ENCODE measurements at places on chromosomes 2 and 18. TPM values are rescaled to one million over a fixed set of nuclear protein-coding genes. Genes with fewer than 3 reads are reported as not detected.

Gene TCF23
- total RNA-seq: not detected

Gene FOSL2
- total RNA-seq: 37.3 TPM

Gene KIF1A
- total RNA-seq: under 0.01 TPM

DNA sequence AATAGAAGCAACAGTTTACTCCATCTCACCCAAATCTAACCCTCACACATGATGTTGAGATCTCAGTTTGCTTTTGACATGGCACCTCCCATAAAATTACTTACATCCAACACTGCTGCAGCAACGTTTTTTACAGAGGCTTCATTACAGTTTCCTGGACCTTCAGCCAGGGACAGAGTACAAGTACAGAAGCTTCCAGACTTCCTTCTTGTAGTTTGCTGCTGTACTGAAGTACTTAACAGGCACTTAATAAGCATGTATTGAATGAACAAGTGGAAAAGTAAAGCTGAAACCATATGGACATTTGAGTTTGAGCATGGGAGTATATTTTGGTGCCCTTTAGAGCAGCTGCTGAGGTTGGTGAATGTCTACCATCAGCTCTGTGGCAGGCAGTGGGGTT lies 514.2 kb downstream of the PTPRM start:
- no peak for DNase-seq

DNA sequence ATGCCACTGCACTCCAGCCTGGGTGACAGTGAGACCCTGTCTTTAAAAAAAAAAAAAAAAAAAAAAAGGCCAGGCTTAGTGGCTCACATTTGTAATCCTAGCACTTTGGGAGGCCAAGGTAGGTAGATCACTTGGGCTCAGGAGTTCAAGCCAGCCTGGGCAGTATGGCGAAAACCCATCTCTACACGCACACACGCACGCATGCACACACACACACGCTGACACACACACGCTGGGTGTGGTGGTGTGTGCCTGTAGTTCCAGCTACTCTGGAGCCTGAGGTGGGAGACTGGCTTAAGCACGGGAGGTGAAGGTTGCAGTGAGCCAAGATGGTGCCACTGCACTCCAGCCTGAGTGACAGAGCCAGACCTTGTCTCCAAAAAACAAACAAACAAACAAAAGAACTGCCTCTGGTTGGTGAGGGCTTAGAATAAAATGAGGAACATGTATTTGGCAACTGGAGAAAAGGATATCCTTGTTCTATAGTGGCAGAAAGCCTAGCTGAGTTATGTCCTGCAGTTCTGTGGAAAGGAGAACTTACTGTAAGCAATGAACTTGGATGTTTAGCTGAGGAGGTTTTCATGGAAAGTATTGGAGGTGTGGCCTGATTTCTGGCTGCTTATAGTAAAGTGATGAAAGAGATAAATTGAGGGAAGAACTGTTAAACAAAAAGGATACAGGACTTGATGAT lies 34.0 kb downstream of the HAT1 start:
- no peak for DNase-seq

GRCh38 chr2:157326698-157327097 lies 1.1 kb upstream of the ERMN start:
- DNase-seq: no peak

- no peak for DNase-seq
Observed at GRCh38 chr18:67670024-67670543, 153.6 kb upstream of the DSEL start.

- DNase-seq: peak; percentile 47
Observed at GRCh38 chr2:20141056-20141762, 83.7 kb downstream of the SDC1 start.

Gene C2orf74
- 5.9 TPM for total RNA-seq

DNA sequence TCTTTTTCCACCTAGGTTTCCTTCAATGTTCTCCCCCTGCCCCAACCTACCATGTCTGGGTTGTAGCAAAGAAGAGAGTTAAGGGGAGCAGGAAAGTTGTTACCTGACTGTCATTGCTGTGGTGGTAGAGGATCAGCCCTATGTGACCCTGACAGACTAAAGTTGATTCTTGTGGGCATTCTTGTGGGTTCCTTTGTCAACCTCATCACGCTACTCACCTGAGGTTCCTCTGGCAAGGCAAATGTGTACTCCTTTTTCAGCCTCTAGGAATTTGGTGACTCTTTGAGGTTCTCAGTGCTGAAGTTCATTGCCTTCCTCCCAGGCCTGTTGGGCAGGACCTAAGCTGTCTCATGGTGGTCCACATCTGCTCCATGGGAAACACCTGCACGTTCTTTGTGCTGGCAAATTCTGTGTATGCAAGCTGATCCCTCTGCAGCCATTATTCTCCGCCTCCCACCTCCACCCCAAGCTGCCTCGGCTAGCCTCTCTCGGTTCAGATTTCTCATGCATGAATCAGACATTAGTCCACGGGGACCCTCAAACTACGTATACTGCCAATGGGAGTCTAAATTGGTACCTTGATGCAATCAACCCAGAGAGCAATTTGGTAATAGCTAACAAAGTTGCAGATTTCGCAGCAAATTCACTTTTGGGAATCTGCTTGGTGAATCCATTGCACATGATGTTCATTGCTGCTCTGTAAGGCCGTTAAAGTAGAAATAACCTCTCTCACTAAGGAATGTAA lies 1.5 kb upstream of the GMCL1 start:
- DNase-seq: no peak

- DNase-seq: no peak
Observed at GRCh38 chr2:20439193-20439475, 7.7 kb upstream of the RHOB start.

Gene IL36A
- not detected for total RNA-seq

DNA sequence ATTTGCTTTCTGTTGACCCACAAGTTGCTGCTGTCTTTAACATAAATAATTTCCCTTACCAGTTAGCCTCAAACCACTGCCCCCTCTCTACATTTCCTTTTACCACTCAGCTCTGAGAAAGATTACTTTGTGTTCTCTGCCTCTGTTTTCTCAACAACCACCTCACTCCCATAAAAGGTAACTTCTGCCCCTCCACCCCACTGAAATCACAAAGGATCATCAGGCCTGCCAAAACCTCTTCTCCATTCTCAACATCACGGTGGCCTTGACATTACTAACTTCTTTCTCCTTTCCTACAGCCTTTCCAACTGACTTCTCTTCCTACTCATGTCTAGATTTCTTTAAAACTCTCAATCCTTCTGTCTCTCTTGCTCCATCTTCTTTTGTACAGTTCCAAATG lies 10.1 kb downstream of the ACADL start:
- DNase-seq: no peak

Gene MOGAT1
- not detected for total RNA-seq

Gene MGAT4A
- total RNA-seq: 6.2 TPM

- no peak for DNase-seq
Observed at GRCh38 chr2:128445523-128445900, 126.8 kb upstream of the HS6ST1 start.

Gene ABCB11
- not detected for total RNA-seq

DNA sequence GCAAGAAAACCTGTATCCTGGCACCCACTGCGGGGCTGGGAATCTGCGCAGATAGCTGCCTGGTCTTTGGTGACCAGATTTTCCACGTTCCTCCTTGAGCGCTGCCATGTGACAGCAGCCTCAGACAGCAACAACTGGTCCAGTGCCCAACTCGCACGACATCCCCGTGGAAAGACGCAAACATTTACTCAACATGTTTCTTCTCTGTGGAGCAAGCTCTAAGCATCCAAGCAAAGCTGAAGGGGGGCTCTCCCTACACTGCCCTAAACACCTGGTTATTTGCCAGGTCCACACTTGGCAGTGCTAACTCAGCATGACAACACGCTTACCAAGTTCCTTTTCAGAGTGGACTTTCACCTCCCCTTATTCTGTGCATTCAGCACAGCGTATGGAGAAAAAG lies 11.3 kb downstream of the ZNF516 start:
- DNase-seq: no peak

DNA sequence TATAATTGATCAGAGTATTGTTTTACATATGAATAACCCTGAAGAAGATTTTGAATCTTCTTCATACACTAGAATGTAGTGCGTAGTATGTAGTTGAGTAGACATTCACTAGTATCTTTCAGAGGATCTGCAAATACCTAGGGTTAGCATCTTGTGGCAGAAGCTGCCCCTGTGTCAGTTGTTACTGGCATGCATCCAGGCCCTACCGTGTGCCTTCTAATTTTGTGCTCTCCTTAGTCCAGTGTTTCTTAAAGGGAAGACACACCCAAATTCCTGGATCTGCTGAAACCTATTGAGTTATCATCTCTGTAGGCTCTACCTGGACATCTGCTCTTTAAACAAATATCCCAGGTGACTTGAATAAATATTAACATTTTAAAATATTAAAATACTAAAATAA lies 99.7 kb upstream of the SERTAD2 start:
- no peak for DNase-seq

Gene SGPP2
- total RNA-seq: not detected

Gene HOXD10
- total RNA-seq: 7.8 TPM

Gene SULT1C4
- total RNA-seq: 114 TPM

DNA sequence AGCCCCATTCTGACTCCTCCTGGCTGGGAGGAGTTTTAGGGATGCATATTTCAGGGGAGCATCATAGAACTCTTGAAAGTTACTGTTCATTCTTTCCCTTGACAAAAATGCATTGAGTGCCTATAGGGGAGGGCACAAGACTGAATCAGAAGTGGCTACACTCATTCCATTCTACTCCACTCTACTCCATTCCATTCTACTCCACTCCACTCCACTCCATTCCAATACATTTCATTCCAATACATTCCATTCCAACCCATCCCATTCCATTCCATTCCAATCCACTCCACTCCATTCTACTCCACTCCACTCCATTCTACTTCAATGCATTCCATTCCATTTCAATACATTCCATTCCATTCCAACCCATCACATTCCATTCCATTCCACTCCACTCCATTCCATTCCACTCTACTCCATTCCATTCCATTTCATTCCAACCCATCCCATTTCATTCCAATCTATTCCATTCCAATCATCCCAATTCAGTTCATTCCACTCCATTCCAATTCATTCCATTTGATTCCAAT lies 110.8 kb downstream of the LOXHD1 start:
- no peak for DNase-seq

Gene LYPD6B
- not detected for total RNA-seq

DNA sequence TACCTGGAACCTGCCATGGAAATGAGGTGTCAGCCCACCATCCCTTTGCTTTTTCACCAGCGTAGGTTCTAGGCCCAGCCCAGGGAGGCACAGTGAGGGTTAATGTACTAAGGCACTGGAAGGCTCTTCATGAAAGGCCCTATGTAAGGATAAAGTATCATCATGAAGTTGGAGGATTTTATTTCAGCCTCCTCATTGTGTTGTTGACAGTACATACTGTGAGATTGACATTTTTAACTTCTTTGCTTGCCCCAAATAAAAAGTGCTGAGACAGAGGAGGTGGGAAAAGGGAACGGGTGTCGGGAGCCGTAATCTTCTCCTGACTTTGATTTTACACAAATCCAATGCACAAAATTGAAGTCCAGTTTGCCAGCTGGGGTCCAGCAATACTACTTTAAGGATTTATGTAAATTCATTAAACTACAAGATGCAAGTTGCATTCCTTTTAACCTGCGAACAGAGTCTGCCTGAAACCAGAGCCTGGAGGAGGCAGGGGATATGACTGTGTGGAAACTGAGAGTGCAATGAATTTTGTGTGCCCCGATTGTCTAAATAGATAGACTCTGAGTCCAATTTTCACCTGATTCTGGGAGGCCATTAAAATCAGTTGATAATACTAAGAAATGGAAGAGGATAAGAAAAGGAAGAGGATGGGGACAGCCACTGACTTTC lies 5.4 kb upstream of the NCKAP5 start:
- DNase-seq: no peak

Gene NAT8
- total RNA-seq: not detected

DNA sequence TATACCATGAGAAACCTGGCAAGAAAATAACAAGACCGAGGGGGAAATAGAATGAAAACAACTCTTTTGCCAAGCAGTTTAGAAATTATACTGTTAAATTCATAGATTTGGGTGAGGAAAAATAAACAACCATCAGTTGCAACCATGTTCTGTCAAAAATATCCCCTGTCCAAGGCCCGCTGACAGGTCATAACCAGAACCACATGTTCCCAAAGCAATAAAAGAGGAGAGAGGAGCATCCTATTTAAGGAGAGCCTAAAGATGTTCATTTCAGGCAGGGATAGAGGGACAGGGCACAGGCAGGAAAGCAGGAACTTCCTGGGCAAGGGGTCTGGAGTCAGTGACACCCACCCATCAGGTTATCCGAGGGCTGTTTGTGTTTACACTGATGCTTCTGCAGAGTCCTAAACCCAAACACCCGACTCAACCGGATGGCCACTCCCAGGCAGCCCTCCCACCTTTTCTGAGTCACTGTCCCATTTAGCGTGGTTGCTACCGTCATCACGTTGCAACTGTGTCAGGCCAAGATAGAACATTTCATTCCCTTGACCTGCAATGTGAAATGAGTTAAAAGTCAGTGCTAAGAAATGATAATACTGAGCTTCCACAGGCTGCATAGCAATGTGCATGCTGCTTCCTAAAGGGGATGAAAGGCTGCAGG lies 468.3 kb upstream of the RAB12 start:
- no peak for DNase-seq

DNA sequence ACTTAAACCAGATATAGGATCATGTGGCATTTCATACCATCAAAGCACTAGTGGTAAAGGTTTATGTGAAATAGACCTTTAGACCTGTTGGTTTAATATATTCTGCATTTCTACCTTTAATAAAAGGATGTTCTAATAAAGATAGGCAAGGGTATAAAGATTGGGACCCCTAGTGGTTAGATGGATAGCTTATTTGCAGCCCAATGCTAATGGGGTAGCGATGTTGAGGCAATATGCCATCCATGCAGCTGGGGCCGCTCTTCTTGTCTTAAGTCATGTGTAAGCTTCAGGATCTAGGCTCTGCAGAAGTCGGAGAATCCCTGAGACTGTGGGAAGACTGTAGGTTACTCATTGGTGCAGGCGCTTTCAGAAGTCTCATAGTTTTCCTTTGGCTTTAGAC lies 114.9 kb downstream of the ICOS start:
- peak; percentile 4 for DNase-seq

DNA sequence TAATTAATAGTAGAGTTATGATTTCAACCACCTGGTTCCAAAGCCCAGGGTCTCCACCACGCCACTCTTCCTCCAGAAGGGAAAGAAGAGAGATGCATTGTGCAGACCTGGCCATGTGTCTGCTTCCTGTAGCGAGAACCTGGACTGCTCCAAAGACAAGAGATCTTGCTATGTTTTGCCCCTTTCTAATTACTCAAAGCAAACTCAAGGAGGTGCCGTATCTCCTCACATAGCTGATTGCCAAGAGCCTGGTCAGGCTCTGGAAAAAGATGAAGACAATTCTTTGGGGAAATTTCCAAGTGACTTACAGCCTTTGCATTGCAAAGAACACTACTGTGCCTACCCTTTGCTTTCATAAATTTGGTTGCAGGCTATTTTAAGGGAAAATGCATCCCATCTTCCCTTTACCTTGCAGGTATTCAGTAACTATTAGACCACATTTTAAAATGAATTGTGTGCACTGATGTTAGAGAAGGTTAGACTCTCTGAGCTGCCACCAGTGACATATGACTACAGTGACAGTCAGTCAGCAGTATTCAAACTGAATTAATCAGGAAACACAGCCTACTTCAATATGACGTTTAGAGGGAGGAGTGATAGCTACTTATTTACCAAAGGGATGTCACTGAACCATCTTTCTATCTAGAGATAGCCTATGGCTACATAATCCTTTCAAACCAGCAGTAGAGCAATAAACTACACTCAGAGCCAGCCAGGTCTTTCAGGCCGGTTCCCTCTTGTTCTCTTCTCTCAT lies 842.1 kb upstream of the FANCL start:
- no peak for DNase-seq

Gene FAM228A
- total RNA-seq: 0.13 TPM
